Fibroblast of lung (primary cell): ENCODE measurements at places on chromosomes 1 and 21.

- peak; percentile 84 for DNase-seq
Observed at GRCh38 chr1:27574871-27575831, 28.8 kb downstream of the AHDC1 start.

DNA sequence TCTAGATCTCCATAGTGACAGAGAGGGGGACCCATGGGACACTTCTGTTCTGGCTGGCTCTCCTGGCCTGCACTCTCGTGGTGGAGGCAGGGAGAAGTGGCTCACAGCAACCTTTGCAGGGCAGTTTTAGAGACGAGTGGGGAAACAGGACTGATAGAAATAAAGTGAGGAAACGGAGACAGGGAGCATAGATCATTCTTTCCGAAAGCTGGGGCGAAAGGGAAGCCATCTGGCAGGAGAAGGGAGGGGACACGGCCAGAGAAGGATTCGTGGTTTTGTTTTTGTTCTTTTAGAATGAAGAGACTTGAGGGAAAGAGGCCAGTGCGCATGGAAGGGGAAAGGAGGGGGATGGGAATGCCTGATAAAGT is 3.5 kb downstream of the TIE1 start:
- DNase-seq: no peak

DNA sequence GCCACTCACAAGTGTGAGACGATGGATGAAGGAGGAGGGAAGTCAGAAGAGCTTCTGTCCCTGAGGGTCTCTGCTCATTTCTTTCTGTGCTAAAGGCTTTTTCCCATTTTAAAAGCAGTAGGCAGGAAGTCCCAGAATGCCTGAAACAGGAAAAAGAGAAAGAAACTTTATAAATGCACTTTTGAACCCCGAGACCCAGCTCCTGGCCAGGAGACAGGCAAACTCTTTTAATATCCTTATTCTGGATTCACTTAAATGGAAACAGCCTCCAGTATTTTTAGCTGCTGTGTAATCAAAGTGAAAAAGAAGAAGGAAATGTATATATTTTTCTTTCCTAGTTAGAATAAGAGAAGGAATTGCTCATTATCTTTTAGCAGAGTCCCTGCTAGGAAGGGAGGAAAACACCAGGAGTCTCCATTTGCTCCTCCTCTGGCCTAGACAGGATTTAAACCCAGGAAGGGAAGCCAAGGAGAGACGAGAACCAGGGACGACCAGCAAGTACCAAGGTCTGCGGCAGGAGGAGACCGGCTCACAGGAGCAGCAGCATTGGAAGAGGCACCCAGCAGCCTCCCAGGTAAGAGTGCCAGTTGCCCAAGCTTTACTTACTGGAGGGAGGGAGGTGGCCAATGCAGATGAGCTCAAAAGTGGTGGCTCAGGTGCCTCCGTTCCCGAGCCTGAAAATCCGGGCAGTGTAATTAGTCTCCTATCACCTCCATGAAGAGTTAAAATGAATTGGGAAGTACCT is at the start of gene TNN:
TNN (plus strand) TSS at position 472 of the 745 bp plus-strand sequence. CDS start 9,586 bp downstream, outside the sequence.
- no peak for DNase-seq

GRCh38 chr1:24644100-24644384 is 940 bp downstream of the SRRM1 start:
- no peak for DNase-seq

DNA sequence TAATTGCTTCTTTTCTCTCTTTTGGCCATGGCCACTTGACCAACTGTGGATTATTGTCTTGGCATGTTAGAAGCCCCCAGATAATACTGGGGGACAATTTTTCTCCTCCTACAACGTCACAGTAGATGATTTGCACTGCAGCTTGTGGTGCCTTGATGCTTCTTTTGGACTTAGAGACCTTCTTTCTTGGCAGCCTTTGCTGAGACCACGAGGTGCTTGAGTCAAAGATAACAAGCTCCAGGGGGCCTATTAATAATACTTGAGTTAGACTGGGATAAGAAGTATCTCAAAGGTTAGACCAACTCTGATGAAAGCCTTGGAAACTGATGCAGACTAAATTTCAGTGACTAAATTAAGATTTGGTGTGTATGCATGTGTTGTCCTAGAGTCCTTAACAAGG is 3.2 kb downstream of the PPP1R12B start:
- peak; percentile 49 for DNase-seq

- DNase-seq: peak; percentile 36
Observed at GRCh38 chr1:157878059-157878458, 36.5 kb upstream of the CD5L start.

DNA sequence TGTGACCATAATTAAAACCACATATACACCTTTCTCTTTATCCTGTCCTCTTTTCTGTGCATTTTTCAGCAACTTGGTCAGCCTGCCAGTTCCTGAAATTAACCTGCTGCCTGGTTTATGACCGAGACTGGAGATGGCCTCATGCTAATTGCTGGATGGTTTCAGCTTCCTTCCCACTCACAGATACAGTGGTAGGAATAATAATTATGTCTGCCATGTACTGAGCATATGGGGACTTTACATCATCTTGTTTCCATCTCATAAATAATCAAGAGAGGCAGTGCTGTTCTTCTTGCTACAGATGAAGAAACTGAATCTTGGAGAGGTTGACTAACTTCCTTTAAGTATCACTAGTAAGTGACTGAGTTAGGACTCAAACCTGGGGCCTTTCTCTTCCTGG is 148.2 kb downstream of the NOS1AP start:
- DNase-seq: peak; percentile 17

- no peak for DNase-seq
Observed at GRCh38 chr1:82962658-82963057, 1036.3 kb downstream of the TTLL7 start.

DNA sequence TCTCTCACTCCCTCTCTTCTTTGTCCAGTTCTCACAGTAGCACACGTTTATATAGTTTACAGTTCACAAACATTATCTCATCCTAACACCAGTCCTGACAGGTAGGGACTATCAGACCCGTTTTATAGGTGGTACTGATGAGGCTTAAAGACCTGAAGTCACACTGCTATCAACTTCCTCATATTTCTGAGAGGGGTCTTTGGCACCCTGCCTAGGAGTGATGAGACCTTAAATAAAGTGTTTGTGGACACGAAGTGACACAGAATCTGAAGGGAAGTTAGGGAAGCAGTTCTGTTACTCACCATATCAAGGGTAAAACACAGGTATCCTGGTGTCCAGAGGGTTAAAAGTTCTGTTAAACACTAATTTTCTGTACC is 590 bp upstream of the TACSTD2 start:
- DNase-seq: no peak

DNA sequence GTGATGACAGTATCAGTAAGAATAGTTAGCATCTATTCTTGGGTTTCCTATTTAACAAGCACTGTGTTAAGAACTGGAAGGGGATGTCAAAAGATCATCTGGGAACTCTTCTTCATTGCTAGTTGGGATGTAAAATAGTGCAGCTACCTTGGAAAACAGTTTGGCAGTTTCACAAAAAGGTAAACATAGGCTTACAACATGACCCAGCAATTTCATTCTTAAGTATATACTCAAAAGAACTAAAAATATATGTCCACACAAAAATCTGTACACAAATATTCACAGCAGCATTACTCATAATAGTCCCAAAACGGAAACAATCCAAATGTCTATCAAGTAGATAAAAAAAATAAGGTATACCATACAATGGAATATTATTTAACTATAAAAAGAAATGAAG is 45.7 kb downstream of the DIPK1A start:
- DNase-seq: no peak

GRCh38 chr1:25657883-25658760 is 41.5 kb downstream of the MAN1C1 start:
- no peak for DNase-seq

- no peak for DNase-seq
Observed at GRCh38 chr1:39165049-39165448, 39.4 kb upstream of the MACF1 start.

DNA sequence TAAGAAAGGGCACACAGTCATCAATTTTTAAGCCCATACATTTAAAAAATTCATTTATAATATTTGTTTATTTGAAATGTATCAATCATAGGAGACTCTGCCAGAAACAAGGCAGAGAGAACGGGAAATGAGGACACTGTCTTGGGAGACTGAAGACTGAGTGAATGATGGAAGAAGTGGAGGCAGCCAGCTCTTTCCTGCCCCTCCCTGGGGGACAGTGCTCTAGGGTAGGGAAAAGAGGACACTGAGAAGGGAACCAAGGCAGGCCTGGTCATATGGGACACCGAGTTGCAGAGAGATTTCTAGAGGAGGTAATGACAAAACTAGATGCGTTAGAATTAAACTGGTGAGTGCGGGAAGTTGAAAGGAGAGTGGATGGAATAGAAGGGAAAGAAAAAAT is 31.6 kb downstream of the EEIG2 start:
- no peak for DNase-seq

GRCh38 chr1:22850281-22850680 is 122.4 kb downstream of the LACTBL1 start:
- DNase-seq: no peak

GRCh38 chr1:180251526-180252305 is 21.7 kb downstream of the LHX4 start:
- DNase-seq: no peak

- no peak for DNase-seq
Observed at GRCh38 chr1:220219136-220219442, 53.2 kb downstream of the RAB3GAP2 start.

DNA sequence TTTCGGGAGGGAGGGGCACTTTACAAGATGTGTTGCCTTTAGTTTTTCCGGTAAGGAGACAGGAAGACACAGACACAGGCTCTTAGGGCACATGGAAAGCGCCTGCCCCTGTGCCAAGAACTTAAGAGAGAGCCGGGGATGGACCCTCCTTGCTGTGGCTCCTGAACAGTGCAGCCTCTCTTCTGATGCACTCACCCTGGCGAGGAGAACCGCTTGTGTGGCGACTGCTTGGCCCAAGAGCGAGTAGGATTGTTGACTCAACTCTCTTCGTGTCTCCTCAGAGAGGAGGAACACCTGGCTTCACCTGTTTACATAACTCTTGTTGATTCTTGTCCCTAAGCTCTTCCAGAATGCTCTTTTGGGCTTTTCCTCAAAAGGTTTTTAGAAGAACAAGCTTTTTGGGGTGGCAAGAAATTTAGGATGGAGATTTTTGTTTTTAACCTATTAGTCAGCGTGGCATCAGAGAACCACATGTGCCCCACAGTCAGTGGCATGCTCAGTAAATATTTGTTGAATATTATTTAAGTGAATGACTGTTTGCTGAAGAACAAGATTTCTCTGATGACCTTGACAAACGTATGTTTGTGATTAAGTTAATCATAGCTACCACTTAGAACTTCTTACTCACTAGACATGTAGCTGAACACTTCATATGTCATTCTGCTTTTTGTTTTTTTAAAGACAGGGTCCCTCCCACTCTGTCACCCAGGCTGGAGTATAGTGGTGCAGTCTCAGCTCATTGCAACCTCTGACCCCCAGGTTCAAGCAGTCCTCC is 60.6 kb downstream of the NFIA start:
- no peak for DNase-seq

GRCh38 chr1:220696863-220697231 is 6.7 kb downstream of the C1orf115 start:
- peak; percentile 40 for DNase-seq

- DNase-seq: no peak
Observed at GRCh38 chr1:53362270-53362669, 34.4 kb upstream of the LRP8 start.
